Immature natural killer cell (primary cell): ENCODE measurements at places on chromosomes 13 and 19. TPM values are rescaled to one million over a fixed set of nuclear protein-coding genes. Genes with fewer than 3 reads are reported as not detected.

GRCh38 chr19:1272423-1273262 is 2.7 kb upstream of the FAM174C start:
- no peak for DNase-seq

DNA sequence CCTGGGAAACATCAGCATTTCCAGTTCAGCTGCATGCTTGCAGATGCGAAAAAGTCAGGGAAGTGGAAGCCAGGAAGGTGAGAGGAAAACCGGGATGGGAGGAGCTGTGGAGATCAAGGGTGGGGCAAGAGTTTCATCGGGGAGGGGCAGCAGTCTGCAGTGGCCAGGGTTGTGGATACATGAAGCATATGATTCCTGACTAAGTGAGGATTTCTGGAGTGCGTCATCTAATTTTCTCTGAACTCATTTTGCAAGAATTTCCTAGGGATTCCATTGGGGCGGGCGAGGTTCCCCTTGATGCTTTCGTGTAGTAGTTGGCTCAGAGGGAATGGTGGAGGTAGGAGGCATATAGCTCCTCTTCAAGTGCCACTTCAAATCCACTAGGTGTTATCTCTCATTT is 344.1 kb upstream of the TMTC4 start:
- no peak for DNase-seq

The SMIM44 gene
- not detected for polyA plus RNA-seq

The ZNF667 gene
- 0.32 TPM for polyA plus RNA-seq

The DCAF15 gene
- polyA plus RNA-seq = 4.2 TPM

DNA sequence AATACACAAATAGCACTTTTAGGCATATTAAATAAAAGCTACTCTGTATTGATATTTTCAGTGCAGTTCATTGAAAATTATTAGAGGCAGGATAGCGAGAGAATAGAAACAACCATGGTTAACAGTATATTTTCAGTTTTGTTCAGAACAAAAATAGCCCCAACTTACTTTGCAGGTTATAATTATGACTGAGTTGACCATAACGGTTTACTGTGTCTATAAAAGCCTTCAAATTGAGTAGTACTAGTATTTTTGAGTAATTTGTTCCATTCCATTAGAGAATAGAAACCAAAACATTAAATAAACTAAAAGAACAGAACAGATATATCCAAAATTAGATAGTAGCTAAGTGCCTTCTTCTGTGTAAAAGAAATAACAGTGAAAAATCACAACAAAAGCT is 1108.4 kb upstream of the PCDH20 start:
- no peak for DNase-seq
